ENCODE measurements at places on chromosomes 2 and 18.
A peak's percentile ranks its signal among the peaks of the same experiment; 100 is the strongest.

- DNase-seq, result no peak
These were observed 64.9 kb downstream of the EML4 start for GRCh38 chr2:42233976-42234441.

- DNase-seq, result no peak
These were observed 72.2 kb downstream of the HDAC4 start for GRCh38 chr2:239328351-239329191.

GRCh38 chr2:240060977-240061591, 7.8 kb upstream of the OR6B3 start:
- no peak for DNase-seq

- no peak for DNase-seq
These were observed 154.7 kb upstream of the LYPD1 start for GRCh38 chr2:132824716-132825115.

GRCh38 chr18:42094875-42095274, 139.8 kb downstream of the PIK3C3 start:
- DNase-seq, result no peak

- DNase-seq, result no peak
These were observed 44.2 kb upstream of the DYNC2LI1 start for GRCh38 chr2:43729491-43730174.

- no peak for DNase-seq
These were observed 35.4 kb downstream of the ZNF804A start for GRCh38 chr2:184633726-184634125.

GRCh38 chr2:134074619-134075018, 179.3 kb upstream of the MGAT5 start:
- no peak for DNase-seq

DNA sequence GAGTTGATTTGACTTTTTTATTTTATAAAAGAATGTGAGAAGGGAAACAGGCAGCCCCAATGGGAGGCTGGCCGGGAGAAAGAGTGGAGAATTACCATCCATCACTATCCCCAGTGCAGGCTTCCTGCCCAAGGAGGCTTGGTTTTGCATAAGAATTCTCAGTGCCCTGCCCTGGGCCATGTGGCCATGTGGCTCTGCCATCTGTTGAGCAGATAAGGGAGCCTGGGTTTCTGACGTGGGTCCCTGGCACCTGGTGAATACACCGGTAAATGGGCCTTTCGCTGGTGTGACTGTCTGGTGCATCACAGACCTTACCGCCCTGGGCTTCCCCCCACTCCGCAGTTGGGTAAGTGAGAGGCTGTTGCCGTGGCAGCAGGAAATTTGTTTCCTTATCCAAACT, 54.5 kb upstream of the TMEM163 start:
- no peak for DNase-seq

DNA sequence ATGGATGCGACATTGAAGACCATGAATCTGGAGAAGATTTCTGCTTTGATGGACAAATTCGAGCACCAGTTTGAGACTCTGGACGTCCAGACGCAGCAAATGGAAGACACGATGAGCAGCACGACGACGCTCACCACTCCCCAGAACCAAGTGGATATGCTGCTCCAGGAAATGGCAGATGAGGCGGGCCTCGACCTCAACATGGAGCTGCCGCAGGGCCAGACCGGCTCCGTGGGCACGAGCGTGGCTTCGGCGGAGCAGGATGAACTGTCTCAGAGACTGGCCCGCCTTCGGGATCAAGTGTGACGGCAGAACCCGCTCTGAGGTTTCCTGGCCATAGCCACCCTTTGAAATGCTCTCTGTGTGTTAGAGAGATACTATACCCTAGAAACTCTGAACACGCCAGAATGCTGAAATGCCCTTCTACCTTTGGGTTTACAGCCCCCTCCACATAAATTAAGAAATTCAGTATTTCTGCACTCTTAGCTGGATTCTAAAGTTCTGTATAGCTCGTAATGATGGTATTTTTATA, 659 bp downstream of the CHMP1B start:
- no peak for DNase-seq

- DNase-seq, result no peak
These were observed 242.0 kb downstream of the HAUS1 start for GRCh38 chr18:46346213-46346612.

- no peak for DNase-seq
These were observed 4.2 kb downstream of the TTC27 start for GRCh38 chr2:32632089-32632488.

DNA sequence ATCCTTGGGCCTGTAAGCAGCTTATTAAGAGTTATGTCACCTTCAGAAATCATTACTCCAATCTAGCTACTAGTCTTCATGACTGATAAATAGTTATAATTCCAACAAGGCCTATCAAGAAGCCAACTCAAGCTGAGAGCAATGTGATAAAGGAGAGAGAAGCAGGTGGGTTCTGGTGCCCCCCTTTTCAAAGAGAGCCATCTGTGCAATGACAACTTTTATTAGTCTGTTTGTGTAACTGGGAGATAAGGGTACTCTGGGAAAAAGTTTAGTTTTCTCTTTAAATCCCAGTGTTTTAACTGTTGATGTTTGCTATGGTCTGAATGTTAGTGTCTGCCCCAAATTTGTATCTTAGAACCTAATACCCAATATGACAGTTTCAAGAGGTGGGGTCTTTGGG, 60.6 kb downstream of the CCDC93 start:
- no peak for DNase-seq

- no peak for DNase-seq
These were observed 289.9 kb downstream of the AFF3 start for GRCh38 chr2:99852376-99852934.

DNA sequence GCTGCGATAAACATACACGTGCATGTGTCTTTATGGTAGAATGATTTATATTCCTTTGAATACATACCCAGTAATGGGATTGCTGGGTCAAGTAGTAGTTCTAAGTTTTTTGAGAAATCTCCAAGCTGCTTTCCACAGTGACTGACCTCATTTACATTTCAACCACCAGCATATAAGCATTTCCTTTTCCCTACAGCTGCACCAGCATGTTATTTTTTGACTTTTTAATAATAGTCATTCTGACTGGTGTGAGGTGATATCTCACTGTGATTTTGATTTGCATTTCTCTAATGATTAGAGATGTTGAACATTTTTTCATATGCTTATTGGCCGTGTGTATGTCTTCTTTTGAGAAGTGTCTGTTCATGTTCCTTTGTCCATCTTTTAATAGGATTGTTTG, 22.8 kb downstream of the GALNT1 start:
- DNase-seq, result no peak

DNA sequence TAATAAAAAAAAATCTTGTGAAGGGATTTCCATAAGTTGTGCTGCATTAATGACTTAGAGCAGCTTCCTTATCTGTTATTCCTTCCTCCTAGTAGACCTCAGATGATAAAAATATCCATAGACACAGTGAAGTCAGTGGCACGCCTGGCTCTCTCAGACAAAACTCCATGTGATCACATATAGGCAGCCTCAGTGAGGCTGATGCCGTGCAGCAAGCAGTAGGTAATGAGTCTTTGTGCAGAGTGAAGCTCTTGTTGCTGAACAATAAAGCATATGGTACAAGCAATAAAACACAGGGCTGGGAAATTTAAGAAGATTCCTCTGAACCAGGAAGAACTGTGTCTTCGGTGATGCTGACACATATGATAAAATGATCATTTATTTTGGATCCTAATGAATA, 102.7 kb downstream of the CSRNP3 start:
- peak; percentile 80 for DNase-seq

GRCh38 chr2:116810645-116811044, 1003.8 kb upstream of the DDX18 start:
- no peak for DNase-seq

DNA sequence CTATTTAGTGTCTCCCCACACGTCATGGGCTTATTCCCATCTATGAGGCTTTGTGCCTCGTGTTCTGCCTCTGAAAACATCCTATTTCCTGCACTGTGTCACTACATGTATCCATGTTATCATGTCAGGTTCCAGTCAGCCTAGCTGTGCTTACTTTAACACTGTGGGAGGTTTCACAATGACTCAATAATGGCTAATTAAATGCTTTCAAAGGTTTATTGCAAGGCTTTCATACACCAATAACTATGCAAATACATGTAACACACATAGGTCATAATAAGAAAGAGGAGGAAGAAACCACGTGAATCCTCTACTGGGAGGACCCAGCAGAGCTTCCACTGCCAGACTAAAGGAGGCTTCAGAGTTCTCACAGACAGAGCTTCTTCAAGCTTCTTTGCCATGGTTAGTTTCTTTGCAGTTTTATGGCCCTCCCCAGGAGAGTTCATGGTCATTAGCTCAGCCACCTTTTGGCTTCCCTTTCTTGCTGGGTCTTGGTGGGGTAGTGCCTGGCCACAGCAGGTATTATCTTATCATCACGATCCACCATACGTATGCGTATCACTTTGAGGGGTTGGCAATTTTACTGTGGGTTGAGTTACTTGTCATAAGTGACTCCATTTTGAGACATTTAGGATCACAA, 5.1 kb upstream of the COLEC12 start:
- DNase-seq, result no peak

GRCh38 chr2:146584316-146584715, 1260.5 kb upstream of the ACVR2A start:
- DNase-seq, result no peak

DNA sequence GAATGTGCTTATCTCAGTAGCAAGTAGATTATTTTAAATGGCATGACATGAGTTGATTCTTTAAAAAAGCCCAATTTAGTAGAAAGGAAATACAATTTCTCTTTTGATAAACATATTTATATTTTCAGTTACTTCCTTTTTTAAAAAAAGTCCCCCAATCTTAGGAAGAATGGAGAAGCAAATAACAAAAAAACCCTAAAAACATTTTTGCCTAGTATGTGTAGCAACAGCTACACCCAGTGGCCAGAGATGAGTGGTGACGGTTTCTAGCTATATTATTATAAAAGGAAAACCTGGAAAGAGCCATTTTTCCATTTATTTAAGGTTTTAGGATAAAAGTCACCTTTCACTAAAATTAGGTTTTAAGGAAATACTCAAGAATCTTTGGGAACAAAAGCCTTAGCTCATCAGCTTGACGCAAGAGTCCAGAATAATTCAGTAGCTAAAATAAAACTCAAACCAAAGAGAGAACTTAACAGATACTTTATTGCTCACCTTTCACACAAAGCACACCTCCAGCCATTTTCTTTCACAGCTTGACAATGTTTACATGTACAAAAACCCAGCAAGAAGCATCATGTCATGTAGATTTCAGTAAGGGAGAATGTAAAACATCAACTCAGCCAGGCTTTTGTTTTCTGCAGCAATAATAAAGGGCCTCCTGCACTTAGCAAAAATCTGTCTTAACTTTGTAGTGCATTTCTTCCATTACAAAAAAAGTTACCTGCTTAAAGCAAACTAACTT, 15.7 kb downstream of the FAM98A start:
- DNase-seq, result no peak

GRCh38 chr2:73218298-73218697, 4.3 kb downstream of the SMYD5 start:
- no peak for DNase-seq

DNA sequence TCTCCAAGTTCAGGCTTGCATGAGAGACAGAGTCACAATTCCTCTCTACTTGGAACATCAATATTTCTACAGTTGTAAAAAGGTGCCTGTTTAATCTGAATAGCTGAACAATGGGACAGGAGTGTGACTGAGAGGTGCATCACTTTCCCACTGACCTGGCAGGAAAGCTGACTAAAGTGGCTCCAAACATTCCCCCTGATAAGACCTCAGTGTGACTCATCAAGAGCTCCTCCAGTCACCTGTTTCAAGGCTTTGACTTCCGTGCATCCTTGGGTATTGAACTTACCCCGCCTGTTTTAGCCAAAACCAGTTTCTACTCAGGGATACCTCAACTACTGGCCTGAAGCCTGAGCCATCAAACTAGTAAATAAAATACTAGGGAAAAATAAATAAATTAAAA, 453.9 kb upstream of the DDX18 start:
- no peak for DNase-seq

GRCh38 chr2:39121523-39122063, 742 bp upstream of the SOS1 start:
- no peak for DNase-seq

DNA sequence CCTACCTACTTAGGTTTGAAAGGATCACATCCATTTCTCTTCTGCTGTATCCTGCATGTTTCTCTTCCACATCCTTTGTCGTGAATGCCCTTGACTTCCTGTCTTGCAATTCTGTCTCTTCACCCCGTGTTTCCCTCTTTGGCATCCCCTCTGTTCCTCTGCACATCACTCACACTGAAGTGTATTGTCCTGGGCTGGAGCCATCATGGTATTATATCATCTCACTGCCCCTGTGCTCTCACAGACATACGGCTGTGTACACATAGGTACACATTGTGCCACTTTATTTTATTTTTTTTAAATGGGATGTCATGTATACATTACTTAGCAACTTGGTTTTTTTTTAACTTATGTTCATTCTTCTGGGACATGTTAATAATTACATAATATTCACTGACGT, 291.6 kb downstream of the ALPK2 start:
- DNase-seq, result no peak

- no peak for DNase-seq
These were observed 2.2 kb upstream of the KCNH7 start for GRCh38 chr2:162840598-162841246.

DNA sequence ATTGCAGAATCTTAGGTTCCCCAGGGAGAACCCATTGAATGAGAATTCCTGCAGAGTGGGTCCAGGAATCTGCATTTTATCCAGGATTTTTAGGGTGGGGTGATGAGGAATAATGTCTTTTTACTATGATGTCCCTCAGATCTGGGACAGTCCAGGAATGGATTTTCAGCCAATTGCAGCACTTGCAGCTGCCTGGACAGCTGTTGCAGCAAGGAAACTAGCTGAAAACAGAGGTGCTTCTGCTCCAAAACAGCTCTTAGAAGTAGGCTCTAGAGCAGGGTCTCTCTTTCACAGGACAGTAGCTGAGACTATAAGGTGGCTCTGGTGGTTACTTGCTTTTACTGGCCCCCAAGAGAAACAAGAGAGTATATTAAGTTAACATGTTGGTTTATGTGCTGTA, 9.1 kb downstream of the GLI2 start:
- DNase-seq, result no peak

DNA sequence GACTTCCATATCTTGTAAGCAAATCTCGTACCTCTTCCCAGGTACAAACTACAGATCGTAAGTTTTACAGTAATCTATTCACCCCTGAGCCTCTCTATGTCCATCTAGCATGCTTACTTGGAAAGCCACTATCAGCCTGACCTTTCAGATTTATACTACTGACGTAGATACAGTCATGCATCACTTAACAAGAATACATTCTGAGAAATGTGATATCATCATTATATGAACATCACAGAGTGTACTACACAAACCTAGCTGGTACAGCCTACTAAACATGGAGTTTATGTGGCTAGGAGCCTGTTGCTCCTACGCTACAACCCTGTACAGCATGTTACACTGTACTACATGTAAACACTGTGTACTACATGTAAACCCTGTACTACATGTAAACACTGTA, 293.2 kb upstream of the ZNF804A start:
- DNase-seq, result no peak

- no peak for DNase-seq
These were observed 795 bp downstream of the ANKRD39 start for GRCh38 chr2:96856776-96857666.
